Iris pigment epithelial cell (primary cell): ENCODE measurements at places on chromosomes 12 and 14.

DNA sequence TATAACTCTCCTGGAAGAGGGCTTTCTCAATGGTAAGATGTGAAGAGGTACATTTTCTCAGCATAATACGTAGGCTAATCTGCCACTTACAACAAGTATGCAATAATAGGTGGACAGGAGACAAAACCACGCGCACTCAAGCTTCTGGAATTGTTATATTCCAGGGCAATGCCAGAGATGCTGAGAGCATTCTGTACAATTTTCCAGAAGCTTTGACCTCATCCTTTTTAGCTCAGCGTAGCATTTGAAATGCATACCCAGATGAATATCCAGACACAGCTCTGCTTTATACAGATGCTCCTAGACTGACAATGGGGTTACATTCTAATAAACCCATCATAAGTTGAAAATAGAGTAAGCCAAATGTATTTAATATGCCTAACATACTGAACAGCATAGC is 1492.4 kb upstream of the FLRT2 start:
- DNase-seq = no peak

- peak; percentile 49 for DNase-seq
Measured at GRCh38 chr12:89135976-89136634, 216.2 kb downstream of the DUSP6 start.

DNA sequence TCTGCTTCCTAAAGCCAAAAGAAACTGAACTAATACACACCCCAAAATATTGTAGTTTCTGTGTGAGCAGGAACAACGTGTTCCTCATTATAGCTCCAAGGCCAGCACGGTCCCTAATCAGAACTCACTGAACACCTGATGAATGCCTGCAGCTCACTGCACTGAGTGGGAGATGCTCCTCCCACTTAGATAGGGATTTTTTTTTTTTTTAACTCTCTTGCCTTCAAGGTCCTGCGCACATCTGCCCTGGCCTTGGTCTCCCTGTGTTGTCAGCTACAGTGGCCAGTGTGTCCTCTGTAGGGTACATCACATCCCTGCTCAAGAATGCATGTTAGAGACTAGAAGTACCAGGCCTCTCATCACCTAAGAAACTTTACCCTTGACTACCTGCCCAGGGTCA is 44.3 kb upstream of the TMPO start:
- DNase-seq = no peak

DNA sequence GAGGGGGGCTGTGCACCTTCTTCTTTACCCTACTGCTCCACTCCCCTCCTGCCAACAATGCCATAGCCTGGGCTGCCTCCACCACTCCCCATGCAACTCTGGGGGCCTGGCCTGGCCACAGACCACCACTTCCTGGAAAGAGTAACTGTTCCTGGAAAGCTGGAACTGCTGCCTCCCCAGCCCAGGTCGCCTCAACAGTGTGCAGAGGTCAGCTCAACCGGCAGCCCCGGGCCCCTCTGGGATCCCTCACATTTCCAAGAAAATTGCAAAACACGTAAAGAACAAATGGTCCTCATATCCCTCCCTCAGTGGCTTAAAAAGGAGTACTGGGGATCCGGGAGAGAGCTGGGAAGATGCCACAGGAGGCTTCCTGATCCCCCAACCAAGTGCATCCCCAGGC is 22.4 kb upstream of the DIO3 start:
- DNase-seq = no peak

GRCh38 chr14:81091139-81091538 is 129.6 kb downstream of the GTF2A1 start:
- DNase-seq = no peak
